ENCODE measurements at places on chromosomes 7 and 10.

DNA sequence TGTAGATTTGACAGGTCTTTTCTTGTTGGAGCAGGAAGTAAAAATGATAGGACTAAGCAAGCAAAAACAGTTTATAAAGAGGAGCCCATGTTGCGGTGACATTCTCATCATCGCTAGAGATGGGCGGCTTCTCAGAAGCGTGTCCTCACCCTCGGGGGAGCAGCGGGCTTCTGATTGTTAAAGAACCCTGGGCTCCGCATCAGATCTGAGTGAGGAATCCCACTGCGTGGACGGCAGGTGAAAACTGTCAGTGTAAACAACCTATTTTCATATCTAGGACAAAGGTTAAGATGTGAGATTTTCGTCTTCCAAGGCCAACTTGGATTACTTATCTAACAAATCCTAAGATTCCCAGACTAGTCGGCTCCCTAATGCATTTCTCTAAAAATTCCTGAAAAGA, 177.6 kb downstream of the ADARB2 start:
- no peak for DNase-seq

DNA sequence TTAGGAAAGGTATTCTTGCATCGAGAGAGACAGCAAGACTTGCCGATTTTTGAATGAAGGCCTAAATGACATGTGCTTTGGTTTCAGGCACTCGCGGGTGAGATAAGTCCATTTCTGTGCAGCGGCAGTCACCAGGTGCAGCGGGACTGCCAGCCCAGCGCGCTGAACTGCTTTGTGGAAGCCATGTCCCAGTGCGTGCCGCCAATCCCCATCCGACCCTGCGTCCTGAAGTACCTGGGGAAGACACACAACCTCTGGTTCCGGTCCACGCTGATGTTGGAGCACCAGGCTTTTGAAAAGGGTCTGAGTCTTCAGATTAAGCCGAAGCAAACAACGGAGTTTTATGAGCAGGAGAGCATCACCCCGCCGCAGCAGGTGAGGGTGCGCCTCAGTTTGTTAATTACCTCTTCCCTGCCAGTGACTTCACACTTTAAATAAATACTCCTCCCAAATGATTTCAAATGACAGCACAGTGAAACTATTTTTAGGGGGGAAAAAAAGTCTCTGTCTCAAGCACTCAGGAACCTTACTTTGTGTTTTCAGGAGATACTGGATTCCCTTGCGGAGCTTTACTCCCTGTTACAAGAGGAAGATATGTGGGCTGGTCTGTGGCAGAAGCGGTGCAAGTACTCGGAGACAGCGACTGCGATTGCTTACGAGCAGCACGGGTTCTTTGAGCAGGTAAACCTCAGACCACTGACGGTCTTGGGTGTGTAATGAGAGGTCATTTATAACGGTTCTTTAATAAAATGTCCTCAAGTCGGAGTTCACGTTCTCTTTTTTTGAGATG, 98.3 kb downstream of the TRRAP start:
- DNase-seq, result no peak

DNA sequence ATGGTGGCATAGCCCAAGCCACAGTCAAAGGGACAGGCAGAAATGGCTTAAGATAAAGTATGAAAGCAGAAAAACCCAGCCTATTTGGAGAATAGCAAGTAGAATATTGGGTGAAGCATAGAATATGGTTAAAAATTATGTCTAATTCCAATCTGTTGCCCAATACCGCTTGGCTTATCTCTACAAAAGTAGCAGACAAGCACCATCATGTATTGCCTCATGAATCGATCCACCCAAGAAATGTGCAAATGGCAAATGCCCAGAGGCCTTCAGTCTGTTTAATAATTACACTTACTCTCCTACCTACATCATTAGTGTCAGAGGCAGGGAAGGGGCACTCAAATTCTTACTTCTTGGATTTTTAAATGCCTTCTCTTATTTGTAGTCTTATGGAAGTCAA, 130.9 kb upstream of the ADAM12 start:
- no peak for DNase-seq

GRCh38 chr7:158353606-158354570, 233.7 kb downstream of the PTPRN2 start:
- no peak for DNase-seq

- no peak for DNase-seq
Observed at GRCh38 chr10:17423632-17424186, 30.7 kb downstream of the ST8SIA6 start.

DNA sequence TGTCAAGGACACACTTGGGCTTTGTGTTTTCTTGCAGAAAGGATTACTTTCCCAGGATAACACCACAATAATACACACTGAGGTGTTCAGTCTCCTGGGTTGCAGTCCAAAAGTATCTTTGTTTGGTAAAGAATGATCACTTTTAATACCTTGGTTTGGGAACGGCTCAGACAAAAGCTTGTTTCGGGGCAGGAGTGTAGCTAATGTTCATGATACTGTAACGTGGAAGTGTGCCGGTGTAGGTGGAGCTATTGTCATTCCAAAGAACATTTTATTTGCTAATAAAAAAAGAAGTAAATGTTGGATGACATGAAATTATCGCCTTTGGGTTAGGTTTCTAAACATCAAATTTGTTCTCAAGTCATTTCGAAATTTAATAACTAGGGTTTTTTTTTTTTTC, 1.2 kb downstream of the EIF4H start:
- no peak for DNase-seq

DNA sequence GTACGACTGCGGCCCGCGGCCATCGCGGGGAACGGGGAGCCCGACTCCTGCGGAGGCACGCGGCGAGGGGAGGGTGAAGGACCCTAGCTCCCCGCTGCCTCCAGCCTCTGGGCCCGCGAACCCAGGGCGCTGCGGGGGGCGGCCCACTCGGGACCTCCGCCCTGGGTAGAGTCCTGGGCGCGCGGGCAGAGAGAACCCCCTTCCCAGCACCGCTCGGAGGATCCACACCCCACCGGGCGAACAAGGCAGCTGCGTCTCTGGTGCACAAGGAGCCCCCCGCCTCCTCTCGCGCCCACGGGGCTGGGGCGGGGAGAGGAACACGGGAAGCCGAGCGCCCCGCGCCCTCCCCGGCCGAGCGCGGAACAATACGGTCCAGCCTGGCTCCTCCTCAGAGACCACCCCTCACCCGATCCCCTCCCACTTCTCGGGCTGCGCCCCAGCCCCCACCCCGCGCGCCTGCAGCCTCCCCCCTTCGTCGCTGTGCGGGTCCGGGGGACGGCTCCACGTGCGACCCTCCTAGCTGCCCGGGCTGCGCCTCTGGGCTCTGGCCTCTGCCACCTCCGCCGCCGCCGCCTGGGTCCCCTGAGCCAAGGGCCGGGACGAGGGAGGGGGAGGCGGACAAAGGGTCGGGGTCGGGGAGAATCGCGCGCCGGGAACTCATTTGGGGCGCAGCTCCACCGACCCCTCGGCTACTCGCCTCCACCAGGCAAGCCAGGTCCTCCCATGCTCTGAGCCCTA, at the start of gene WDR86:
Gene WDR86 (minus strand): TSS at position 372 of the 738 bp plus-strand sequence. CDS start 449 bp downstream, outside the sequence.
- DNase-seq, result no peak

GRCh38 chr10:50988792-50989191, 85.5 kb upstream of the PRKG1 start:
- no peak for DNase-seq

GRCh38 chr10:96138102-96138501, 8.0 kb downstream of the ZNF518A start:
- DNase-seq, result no peak

DNA sequence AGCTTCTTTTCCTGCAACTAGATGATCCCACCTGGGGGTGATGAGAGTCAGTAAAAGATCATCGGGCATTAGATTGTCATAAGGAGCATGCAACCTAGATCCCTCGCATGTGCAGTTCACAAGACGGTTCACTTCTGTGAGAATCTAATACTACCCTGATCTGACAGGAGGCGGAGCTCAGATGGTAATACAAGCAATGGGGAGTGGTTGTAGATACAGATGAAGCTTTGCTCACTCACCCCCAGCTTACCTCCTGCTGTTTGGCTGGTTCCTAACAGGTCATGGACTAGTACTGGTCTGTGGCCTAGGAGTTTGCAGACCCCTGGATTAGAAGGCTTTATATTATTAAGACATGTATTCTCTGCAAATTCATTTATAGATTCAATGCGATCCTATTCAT, 181.6 kb upstream of the MGMT start:
- DNase-seq, result no peak

DNA sequence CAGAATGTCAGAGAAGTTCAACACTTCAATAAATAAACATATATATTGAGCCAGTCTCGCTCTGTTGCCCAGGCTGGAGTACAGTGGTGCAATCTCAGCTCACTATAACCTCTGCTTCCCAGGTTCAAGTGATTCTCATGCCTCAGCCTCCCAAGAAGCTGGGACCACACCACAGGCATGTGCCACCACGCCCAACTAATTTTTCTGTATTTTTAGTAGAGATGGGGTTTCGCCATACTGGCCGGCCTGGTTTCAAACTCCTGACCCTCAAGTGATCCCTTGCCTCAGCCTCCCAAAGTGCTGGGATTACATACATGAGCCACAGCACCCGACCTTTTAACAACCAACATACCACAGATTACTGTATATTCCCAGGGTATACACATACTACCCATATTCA, 134.2 kb downstream of the JMJD1C start:
- DNase-seq, result no peak

DNA sequence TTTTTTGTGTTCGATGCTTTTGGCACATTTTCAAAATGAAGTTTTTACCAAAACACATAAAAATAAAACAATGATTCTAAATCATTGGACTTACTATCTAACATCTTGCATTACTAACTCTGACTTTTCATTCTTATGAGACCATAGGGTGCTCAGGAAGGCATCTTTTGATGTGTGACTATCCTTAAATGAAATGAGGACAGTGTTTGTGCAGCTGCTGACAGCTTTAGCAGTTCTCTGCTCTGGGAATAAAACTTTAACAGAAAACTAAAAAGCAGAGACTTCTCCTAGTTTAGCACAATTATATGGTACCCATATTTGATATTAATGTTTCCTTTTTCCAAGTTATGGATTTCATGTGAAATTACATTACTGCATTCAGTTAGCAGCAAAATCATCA, 471.6 kb downstream of the ARL4A start:
- no peak for DNase-seq

DNA sequence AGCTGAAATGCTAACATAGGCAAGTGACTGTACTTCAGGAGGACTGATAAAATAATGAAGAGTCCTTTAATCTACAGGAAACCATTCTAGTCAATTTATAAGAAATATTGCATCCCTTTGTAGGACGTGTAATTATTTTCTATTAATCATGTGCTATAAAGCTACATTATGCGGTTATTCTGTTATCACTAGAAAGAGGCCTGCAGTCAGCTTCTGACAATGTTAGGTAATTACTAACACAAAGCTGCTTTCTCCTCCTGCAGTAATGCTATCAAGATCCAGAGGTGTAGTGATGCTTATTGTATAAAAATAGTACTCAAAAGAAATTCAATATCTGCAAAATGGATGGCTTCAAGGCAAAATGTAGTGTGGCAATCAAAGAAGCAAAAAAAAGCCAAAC, 191.1 kb downstream of the SKAP2 start:
- DNase-seq, result no peak

DNA sequence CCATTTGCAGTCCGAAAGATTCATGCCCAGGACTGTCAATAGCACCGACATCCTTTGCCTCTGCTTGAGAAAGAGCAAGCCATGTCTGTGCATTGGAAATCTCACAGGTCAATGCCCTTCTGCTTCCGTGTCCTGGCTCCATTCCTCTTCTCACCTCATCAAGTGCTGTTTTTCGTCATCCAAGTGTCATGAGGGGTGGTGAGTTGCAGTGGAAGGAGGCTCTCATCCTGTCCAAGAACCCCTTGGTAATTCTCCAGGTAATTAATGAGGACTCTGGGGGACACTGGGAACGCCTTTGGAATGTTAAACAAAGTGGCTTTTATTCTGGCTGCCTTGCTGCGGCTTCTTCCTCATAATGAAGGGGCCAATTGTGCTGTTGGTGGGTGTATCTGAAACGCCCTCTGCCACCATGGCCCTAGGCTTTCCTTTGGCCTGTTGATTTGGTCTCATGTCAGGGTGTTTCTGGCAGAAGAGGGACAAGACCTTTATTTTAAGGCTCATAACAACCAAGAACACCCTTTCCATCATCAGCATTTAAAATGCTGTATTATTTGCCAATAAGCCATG, 57.7 kb downstream of the PPP1R3C start:
- no peak for DNase-seq

Data from HFF-Myc (cell line).